NCI-H187 (cell line): ENCODE measurements at places on chromosomes 7 and 10.

DNA sequence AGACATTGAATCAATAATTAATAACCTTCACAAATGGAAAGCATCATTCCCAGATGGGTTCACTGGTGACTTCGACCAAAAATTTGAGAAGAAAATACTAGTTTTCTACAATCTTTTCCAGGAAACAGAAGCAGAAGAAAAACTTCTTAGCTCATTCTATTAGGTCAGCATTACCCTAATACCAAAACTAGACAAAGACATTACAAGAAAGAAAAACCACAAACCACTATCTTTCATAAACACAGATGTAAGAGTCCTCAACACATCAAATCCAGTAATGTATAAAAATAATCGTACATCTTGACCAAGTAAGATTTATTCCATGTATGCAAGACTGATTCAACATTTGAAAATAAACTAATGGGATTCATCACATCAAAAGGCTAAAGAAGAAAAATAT lies 64.0 kb upstream of the CDK1 start:
- no peak for DNase-seq

GRCh38 chr10:60649485-60650377 lies 128.5 kb upstream of the CDK1 start:
- DNase-seq = no peak

DNA sequence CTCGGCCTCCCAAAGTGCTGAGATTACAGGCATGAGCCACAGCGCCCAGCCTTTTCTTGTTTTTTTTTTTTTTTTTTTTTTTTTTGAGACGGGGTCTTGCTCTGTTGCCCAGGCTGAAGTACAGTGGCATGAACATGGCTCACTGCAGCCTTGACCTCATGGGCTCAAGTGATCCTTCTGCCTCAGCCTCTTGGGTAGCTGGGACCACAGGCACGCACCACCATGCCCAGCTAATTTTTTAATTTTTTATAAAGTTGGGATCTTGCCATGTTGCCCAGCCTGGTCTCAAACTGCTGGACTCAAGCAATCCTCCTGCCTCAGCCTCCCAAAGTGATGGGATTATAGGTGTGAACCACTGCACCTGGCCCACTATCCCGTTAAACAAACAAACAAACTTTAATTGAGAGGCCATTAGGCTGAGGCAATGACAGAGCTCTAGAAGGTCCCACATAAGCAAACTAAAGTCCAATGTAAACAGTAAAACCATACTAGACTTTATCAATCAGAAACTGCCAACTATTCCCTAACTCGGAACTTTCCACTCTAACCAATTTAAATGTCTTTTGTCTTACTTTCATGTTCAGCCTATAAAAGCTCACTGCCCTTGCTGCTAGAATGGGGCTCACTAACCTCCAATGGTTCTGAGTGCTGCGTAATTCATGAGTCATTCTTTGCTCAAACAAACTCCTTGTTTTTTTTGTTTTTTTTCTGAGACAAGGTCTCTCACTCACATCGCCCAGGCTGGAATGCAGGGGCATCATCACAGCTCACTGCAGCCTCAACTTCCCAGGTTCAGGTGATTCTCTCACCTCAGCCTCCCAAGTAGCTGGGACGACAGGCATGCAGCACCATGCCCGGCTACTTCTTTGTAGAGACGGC lies 1.9 kb downstream of the DHX32 start:
- no peak for DNase-seq

- DNase-seq = no peak
These were observed 1.4 kb upstream of the SVIL start for GRCh38 chr10:29636178-29636577.

- no peak for DNase-seq
These were observed 124.7 kb downstream of the GRM3 start for GRCh38 chr7:86768394-86768793.

DNA sequence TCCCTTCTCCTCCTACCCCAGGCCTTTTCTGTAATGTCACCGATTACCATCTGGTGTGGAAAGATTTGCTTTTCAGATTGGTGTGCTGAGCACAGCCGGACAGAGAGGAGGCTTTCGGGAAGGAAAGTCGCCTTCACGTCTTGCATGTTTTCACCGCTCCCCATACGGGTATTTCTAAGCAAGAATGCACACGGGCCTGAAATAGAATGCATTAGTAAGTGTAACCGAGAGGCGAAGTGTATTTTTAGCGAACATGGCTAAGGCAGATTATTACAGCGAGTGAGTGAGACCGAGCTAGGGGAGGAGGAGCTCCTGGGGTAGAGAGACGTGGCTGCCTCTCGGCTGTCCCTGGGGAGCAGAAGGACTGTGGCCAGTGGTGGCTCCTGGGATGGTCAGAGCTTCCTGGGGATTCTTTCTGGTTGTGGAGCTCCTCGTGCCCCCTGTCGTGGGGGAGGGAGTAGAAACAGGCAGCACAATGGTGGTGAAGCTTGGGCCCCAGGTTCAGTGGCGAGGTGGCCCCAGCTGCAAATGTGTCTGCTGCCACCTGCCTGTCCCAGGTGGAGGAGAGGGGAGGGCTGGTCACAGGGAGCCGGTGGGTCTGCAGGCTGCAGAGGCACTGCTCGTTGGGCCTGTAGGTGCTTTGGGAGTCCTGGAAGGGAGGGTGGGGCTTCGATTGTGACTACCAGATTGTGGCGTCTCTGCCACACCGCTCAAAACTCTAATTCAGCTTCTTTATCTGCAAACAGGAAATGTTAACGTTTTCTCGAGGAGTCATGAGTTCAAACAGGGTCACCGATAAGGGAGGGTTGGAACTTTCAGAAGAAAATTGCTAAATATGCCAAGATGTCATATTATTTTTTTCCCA lies 135.8 kb downstream of the CAMK1D start:
- peak; percentile 8 for DNase-seq

- DNase-seq = peak; percentile 61
These were observed 75.9 kb downstream of the HIBADH start for GRCh38 chr7:27586825-27587224.

GRCh38 chr7:27248911-27249723 lies 6.5 kb downstream of the EVX1 start:
- no peak for DNase-seq

DNA sequence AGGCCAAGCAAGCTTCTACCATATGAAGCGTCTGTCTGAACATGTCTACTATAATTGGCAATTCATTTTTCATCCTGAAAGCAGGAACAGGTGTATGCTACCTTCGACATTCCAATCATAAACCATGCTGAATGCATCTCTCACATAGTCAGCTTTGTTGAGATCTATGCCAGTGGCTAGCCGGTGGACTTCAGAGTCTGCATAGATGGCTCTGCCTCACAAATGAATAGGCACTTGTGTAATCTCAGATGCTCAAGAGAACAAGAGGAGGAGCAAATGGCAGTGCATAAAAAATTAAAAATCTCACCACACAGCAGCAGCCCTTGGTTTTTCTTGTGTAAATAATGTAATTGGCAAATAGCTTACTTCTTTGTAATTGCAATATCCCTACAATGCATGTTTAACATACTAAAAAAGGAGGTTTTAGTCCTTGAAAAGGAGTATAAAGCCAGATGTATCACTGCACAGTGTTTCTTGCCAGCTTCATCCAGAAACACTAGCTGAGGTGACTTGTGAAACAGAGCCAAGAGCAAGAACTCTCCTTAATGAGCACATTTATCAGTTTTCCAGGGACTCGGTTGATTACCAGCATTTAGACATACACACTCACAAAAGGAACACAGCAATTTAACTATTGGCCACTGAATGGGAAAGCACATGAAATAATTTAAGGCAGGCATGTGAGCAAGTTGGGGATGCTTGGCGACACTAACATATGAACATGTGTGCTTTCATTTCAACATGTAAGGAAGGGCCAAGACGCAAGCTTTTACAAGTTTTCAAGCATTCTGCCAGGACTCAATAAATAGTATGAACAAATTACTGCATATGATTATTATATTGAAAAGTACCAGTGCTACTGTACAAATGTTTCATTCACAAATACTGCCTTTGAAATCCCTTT lies 249.9 kb upstream of the PLXNA4 start:
- no peak for DNase-seq
